Left forelimb (tissue), 1 donor: ENCODE measurements at places on chromosomes 12 and 14.
A peak's percentile ranks its signal among the peaks of the same experiment; 100 is the strongest.

DNA sequence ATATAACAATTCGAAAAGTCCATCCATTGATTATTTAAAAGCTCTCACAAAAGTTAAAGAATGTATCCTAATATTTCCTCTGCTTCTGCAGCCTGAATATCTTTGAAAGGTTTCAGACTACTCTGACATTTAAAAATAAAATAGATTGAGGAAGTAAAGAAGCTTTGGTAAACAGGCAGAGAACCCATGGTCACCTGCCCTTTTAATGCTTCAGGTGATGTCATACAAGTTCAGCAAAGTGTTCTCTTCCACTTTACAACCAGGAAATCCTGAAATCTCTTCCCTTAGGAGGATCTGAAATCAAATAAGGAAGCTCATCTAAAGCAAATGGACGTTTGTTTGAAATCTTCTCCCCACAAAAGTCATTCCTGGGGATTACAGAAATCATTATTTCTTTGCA is 322.4 kb downstream of the PDZRN4 start:
- no peak for DNase-seq

DNA sequence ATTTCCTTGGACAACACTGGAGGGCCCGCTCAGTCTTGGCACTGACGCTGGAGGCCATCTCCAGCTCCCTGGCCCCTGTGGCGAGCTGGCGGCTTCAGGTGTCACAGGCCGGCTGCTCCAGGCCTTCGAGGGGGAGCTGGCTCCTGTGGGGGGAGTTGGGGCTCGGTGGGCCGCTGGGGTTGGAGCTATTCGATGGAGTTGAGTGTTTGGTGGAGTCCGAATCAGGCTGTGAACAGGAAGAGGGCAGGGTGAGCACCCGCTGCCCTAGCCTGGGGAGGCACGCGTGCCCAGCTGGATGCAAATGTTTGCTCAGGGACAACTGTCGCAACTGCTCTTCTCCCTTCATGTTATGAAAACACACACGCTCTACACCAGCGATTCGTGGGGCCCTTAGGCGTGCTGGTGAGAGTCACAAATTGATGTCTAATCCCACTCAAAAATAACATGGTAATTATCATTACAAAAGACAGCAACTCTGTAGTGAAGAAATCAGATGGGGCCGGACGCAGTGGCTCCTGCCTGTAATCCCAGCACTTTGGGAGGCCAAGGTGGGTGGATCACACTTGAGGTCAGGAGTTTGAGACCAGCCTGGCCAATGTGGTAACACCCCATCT is 11.3 kb downstream of the AMN start:
- DNase-seq, result no peak

DNA sequence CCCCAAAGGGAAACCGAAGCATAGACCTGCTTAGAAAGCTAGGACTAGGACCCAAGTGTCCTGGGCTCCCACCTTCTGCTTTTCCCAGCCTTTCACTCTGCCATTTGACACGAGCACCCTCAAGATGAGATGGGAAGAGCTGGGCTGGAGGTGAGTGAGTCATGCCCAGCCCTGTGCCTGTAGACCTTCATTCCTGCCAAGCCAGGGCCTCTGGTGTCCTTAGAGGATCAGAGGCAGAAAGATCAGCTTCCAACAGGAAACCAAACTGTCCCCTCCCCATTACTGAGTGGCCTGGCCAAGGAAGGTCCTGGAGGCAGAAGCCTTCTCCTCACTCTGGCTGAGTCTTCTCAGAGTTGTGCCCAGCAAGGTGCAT is 3.5 kb downstream of the TMEM63C start:
- no peak for DNase-seq

DNA sequence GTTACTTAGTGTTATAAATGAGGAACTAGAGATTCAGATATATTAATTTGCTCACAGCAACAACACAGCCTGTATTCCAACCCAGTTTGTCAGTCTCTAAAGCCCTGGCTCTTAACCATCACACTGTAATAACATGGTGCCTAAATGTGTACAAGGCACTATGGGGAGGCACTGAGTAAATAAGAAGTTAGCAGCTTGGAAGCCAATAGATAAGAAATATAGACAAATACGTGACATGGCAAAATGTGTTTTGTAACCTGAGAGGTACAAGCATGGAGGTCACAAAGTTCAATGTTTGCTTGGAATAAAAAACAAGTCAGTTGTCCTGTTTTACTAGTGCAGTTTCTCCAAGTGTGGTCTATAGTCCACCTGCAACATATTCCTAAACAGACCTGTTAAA is 16.3 kb upstream of the SLCO1A2 start:
- no peak for DNase-seq

DNA sequence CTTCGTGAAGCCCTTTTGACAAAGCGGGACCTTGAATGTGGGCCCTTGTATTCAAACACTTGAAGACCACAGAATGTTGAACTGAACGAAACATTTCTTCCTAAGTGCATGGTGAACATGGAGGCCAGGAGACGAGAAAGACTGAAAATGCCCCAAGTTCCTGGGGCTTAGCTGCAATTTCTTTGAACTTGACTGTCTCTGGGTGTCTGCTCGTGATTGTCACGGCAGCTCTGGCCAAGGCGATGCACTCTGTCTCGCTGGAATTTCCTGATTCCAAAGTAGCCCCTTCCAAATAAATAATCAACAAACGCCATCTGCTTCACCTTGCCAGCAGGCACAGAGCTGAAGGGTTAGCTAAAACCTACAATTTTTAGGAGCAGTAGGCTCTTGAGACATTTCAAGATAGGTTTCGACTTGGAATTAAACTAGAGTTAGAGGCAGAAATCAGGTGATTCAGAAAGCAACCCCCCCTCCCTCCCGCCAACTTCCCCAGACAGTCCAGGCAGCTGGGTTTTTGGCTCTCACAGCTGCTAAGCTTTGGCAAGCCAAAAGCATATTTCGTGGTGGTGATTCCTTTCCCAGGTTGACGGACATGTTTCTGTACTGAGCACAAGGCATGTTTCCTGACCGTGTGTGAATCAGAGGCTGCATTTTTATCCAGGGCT is 13.5 kb upstream of the IRF2BPL start:
- no peak for DNase-seq

- DNase-seq, result no peak
Measured at GRCh38 chr12:131194166-131194565, 240.5 kb downstream of the ADGRD1 start.

GRCh38 chr14:93939304-93940229 is 12.4 kb downstream of the FAM181A start:
- DNase-seq, result peak; percentile 89

DNA sequence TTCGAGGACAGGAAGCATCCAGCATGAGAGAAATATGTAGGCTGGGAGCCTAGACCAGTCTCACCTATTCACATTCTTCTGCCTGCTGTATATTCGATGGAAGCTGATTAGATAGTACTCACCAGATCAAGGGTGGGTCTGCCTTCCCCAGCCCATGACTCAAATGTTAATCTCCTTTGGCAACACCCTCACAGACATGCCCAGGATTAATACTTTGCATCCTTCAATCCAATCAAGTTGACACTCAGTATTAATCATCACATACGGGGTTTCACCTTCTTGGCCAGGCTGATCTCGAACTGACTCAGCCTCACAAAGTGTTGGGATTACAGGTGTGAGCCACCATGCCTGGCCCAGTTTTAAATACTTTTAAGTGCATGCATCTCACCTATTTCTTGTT is 30.5 kb upstream of the SLC10A1 start:
- no peak for DNase-seq

GRCh38 chr12:93322784-93323183 is 54.9 kb upstream of the NUDT4 start:
- no peak for DNase-seq

GRCh38 chr12:95184121-95184520 is 33.1 kb downstream of the FGD6 start:
- DNase-seq, result no peak

DNA sequence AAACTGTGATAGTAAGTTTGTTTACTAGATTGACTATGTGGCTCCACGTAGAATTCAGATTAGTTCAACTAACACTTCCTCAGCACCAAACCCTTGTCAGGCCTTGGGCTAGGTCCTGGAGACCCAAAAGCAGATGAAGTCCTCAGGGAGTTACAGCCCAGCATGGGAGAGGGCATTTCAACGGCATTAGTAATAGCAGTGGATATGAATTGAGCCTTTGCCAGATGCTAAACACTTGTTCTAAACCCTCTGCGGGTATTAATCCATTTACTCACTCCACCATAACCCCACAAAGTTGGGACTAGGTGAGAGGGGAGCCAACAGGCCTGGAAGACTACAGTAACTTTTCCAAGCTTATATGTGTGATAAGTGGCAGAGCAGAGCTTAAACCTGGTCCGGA is 714.6 kb downstream of the DIO2 start:
- no peak for DNase-seq
